ENCODE measurements at places on chromosomes 16 and 17.

GRCh38 chr16:4390266-4391260 is 18.9 kb downstream of the VASN start:
- no peak for DNase-seq
- H3K27ac ChIP-seq, result no peak overlapping the region
- no peaks in the 10 kb centered on the region for H3K27me3 ChIP-seq
- H3K4me1 ChIP-seq, result peaks cover 16% of the 10 kb centered on the region
- H3K4me3 ChIP-seq, result no peak overlapping the region

GRCh38 chr16:79188115-79188738 is 412.3 kb downstream of the MAF start:
- H3K27me3 ChIP-seq, result no peaks in the 10 kb centered on the region
- H3K36me3 ChIP-seq, result no peaks in the 10 kb centered on the region
- H3K4me3 ChIP-seq, result no peak overlapping the region
- no peak overlapping the region for H3K27ac ChIP-seq

DNA sequence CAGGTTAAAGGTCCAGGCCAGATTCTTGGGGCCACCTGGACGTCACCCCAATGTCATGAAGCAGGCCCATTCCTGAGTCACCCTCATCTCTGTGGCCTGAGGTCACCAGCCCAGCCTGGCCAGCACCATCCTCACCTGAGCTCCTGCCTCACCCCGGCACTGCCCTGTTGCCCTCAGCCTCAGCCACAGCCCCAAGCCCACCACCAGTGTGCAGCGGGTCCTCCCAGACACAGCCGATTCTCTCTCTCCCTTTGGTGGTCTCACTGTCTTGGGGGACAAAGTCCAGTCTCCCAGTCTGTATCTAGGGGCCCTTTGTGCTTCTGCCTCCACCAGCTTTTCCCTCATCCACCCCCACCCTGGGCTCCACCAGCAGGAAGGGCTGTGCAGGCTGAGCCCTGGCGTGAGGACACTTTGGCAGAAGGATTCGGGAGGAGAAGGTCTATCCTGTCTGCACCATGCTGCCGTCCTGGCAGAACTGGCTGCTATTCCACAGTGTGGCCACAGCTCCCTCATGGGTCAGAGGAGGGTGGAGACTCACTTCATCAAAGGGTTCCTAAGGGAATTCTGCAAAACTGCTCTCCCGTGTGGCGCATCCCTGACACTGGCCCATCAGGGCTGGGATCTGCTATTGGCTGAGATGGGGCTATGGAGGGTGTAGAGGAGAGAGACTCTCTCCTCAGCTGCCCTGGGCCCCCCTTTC is 64.3 kb downstream of the PRMT7 start:
- H3K27me3 ChIP-seq, result no peaks in the 10 kb centered on the region
- no peak overlapping the region for H3K27ac ChIP-seq
- DNase-seq, result no peak
- peaks cover 20% of the 10 kb centered on the region for H3K4me1 ChIP-seq
- H3K4me3 ChIP-seq, result no peak overlapping the region

DNA sequence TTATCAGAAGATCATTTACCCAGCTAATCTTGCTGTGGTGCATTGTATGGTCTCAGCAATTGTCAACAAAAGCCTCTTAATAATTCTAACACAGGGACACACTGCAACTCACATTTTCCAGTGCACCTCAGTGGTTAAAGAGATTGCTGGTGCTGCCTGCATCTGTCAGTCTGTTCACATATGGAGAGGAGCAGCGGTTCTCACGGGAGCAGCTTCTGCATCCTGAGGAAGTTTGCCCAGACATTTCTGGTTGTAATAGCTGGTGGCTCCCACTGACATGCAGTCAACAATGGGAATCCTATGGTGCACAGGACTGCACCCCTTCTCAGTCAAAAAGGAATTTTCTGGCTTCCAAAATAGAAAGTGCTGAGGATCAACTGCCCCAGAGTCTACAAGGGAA is 7.8 kb downstream of the GGA2 start:
- H3K4me1 ChIP-seq, result peaks cover 27% of the 10 kb centered on the region
- no peak for DNase-seq
- no peak overlapping the region for H3K27ac ChIP-seq
- peaks cover 15% of the 10 kb centered on the region for H3K36me3 ChIP-seq
- no peaks in the 10 kb centered on the region for H3K27me3 ChIP-seq

DNA sequence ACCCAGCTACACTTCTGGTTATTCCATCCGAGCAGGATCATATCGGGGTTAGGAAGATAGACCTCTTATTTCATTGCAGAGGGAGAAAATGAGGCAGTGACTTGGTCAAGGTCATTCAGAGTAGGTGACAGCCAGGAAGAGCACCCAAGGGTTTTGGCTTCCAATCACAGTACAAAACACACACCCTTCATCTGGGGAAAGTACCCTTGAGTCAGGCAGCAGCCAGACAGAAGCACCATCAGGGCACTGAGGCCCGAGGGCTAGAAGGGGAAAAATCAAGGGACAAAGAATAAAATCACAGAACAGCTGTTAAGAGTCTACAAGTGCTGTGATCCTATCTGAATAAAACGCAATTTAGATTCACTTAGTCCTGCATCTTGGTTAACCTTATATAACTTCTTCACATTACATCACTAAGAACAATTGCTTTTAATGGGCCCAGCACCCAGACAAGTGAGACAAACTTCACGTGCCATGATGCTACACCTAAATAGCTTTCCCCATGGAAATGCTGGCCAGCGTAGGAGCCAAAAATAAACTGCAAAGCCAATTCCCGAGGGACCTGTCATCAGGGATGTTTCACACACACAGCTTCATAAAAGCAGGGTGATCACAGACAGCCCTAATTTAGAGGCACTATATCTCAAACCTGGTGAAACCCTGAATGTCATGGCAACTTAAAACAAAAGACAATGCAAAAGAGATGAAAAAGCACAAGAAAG is 4.9 kb downstream of the UBE2O start:
- H3K27ac ChIP-seq, result no peak overlapping the region
- no peaks in the 10 kb centered on the region for H3K36me3 ChIP-seq
- DNase-seq, result no peak
- no peak overlapping the region for H3K4me3 ChIP-seq
- no peaks in the 10 kb centered on the region for H3K27me3 ChIP-seq
- H3K4me1 ChIP-seq, result peaks cover 7% of the 10 kb centered on the region

GRCh38 chr17:41803049-41804020 is 8.4 kb downstream of the P3H4 start:
- no peak overlapping the region for H3K4me3 ChIP-seq
- no peak for DNase-seq
- peaks cover 11% of the 10 kb centered on the region for H3K36me3 ChIP-seq
- H3K27me3 ChIP-seq, result no peaks in the 10 kb centered on the region
- H3K4me1 ChIP-seq, result peaks cover 28% of the 10 kb centered on the region

GRCh38 chr17:41464682-41465081 is 2.5 kb downstream of the KRT32 start:
- peaks cover 2% of the 10 kb centered on the region for H3K27me3 ChIP-seq
- no peak overlapping the region for H3K27ac ChIP-seq
- no peaks in the 10 kb centered on the region for H3K36me3 ChIP-seq
- H3K4me1 ChIP-seq, result no peaks in the 10 kb centered on the region

- H3K27ac ChIP-seq, result peak overlapping the region; percentile 80
- H3K27me3 ChIP-seq, result no peaks in the 10 kb centered on the region
- H3K4me1 ChIP-seq, result peaks cover 6% of the 10 kb centered on the region
- H3K36me3 ChIP-seq, result no peaks in the 10 kb centered on the region
These were observed 12.4 kb downstream of the TAT start for GRCh38 chr16:71564335-71564967.

- H3K27me3 ChIP-seq, result no peaks in the 10 kb centered on the region
- H3K36me3 ChIP-seq, result no peaks in the 10 kb centered on the region
- H3K4me1 ChIP-seq, result peaks cover 9% of the 10 kb centered on the region
- H3K4me3 ChIP-seq, result no peak overlapping the region
- H3K27ac ChIP-seq, result no peak overlapping the region
These were observed 105.6 kb downstream of the OR1D5 start for GRCh38 chr17:2957631-2958286.
